Midbrain (tissue), 1 donor: ENCODE measurements at places on chromosomes 6 and 20.

DNA sequence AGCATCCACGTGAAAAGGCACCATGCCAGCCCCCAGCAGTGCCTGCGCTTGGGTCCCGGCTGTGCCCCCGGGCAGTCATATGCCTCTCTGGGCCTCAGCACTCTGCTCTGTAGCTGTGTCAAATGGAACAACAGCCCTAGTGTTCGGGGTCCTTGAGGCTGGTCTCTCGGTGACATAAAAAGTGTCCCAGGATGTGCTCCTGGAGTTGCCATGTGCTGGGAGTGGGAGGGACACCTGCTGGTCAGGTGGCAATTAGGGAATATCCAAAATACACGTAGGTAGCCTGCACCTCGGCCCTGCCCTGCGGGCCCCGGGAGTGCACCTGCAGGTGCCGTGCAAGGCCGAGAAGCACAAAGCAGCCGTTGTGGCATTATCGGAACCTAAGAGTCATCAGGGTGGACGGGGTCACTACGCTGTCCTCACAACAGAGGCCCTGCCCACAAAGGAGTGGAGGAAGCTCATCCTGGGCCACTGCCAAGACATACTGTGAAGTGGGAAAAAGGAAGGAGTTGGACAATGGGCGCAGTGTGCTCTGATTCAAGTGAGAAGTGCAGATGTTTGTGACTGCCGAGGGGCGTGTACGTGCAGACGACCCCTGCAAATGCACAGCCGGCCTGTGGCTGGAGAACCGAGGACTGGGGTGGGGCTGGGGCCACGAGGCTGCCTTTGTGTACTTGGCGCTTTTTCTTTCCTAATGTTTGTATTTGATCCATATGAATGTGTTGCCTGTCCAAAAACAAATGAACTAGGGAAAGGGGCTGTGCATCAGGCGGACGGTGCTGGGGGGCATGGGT lies 24.6 kb downstream of the SLCO4A1 start:
- peak; percentile 13 for DNase-seq

GRCh38 chr6:37131104-37131959 lies 38.6 kb upstream of the PIM1 start:
- DNase-seq = peak; percentile 36

DNA sequence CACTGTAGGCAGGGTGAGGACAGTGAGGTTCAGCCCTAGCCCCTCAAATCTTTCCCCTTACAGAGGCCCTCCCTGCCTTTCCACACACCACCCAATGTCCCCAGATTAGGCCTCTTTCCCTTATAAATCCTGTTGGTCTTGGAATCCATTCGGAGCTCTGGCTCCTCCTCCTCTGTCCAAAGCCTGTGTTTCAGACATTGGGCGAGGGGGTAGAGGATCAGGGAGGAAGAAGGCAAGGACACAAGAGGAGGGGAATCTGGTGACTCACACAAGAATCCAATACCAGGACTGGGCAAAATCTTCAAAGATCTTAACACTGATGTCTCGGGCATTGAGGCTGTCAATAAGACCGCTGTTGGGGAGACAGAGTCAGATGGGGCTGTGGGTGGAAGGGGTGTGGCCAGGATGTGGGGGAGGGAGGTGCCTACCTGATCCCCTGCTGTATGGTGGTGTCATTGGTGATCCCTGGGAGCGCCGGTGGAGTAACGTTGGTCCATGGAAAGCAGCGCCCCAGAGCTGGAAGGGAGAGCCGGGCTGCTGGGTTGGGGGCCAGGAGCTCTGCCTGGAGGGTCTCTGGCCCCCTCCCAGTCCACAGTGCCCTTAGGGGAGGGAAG lies 7.6 kb downstream of the SLC44A4 start:
- DNase-seq = no peak

DNA sequence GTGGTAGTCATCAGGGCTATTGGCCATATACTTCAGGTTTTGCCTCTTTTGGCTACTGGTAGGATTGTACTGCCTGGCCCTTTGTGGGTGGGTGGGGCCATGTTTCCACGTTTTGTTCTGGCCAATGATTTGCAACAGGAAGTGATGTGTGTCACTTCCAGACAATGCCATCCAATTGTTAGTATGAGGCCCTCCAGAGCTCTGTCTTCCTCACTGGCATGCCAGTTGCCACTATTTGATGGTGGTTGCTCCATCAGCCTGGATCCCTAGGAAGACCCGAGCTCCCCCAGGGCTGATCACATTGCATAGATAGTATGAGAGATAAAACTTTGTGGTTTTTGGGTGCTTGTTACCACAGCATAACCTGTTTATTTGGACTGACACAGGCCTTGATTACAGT lies 7.7 kb upstream of the LRRN4 start:
- DNase-seq = no peak

DNA sequence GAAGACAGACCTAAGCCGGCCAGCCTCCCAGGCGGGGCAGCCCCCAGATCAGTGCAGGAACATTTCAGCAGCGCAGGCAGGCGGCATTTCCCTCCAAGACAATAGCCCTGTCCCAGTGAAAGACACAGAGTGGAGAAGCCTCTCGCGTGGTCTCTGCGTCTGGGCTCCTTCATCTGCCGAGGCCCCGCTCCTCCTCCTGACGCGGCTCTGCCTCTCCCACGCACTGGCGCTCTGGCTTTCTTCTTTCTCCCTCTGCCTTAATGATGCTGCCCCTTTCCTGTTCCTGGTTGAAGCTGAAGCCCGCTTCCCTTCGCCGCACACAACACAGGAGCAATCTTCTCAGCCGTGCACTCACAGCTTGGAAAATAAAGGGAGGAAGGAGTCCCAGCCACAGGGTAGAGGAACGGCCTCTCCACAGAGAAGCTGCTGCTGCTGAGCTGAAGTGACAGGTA lies 347.5 kb downstream of the CDH4 start:
- DNase-seq = no peak

GRCh38 chr20:14820771-14821170 lies 483.4 kb upstream of the FLRT3 start:
- DNase-seq = no peak

GRCh38 chr6:30031381-30031780 lies 29.7 kb upstream of the POLR1H start:
- DNase-seq = no peak

DNA sequence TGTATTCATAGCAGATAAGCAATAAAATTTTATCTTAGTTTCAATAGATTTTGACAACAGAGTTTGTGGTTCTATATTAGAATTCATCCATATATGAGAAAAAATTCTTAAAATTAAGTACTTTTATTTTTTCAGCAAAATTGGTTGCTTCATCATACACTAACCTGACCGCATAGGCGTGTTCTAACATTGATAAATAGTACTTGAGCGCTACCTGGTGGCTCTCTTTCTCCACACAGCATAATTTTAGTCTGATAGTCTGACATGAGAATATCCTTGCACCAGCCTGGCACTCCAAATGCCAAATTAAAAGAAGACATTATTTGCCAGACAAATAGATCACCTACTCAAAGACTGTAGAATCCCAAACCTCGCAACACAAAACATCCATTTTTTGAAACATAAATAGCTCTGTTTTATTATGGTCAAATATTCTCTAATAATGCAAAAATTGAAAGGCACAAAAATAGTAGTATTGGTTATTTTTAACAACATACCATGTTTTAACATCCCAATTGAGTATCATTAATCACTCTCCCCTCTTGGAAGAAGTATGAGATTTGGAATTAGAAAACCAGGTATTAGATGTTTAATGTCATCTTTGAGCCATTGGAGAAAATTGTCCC lies 33.0 kb upstream of the FILIP1 start:
- peak; percentile 74 for DNase-seq

GRCh38 chr20:49420292-49420691 lies 62.2 kb downstream of the KCNB1 start:
- no peak for DNase-seq

DNA sequence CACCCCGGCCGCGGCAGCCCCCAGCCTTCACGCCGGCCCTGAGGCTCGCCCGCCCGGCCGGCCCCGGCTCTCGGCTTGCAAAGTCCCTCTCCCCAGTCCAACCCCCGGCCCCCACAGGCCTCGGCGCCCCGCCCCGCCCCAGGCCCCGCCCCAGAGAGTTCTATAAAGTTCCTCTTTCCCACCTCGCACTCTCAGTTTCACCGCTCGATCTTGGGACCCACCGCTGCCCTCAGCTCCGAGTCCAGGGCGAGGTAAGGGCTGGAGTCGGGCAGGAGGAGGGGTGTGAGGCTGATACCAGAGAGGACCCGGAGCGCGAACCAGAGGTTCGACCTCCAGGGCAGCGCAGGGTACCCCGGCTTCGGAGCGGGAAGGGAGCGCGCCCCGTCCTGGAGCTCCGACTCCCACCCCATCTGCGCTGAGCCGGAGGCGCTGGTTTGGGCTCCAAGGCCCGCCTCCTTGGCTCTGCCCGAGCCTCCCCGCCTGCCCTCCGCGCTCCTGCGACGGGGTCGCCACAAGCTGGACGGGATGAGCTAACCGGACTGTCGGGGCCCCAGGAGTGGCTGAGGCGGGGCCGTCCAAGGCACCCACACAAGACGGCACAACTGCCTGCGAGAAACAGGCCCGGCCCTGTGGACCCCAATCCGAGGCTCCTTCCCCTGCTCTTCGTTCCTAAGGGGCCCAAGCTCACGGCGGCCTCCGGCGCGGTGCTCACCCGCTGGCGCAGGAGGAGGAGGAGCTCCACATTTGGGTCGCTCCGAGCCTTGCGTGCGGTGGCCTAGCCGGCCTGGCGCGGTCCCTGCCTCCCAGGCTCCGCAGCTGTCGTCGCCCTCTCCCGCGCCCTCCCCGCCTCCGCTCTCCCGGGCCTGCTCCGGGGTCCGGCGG lies at the start of gene IRF4:
TSS of gene IRF4 (plus strand) at position 194 of the 882 bp plus-strand sequence. CDS start 1,401 bp downstream, outside the sequence.
- no peak for DNase-seq

GRCh38 chr20:58227391-58228102 lies 906 bp downstream of the ANKRD60 start:
- no peak for DNase-seq

- peak; percentile 75 for DNase-seq
Measured at GRCh38 chr6:2738373-2738979, 12.2 kb downstream of the MYLK4 start.

GRCh38 chr6:145406783-145407182 lies 328.5 kb downstream of the EPM2A start:
- DNase-seq = no peak

DNA sequence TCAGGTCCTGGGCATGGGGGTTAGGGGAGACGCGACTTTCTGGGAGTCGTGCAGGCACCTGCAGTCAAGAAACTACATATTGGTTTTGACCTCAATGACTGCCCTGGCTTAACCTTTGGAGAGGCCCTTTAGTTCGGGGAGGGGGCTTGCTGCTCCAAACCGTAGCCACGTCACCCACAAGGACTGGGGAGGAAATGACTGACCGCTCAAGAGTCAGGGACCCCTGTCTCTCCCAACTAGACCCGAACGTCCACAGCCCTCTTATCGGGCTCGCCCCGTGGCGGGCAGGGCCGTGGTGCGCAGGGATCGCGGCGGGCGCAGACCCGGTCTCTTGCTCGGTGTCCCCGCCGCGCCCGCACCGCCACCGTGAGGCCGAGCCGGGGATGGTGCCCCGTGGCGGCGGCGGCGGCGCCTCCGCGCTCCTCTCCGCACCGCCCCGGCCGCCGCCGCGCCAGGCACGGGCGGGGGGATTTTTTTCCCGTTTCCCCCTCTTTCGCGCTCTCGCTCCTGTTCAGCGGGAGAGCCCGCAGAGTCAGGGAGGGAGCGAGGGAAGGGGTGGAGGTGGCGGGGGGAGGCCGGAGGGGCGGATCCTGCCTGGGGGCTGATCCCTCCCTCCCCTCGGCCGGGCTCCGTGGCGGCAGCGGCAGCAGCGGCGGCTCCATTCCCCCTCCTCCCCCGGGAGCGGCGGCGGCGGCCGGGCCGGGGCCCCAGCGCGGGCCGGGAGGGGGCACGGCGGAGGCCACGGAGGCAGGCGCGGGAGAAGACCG lies at the start of gene BRPF3:
TSS of gene BRPF3 (plus strand) at position 632 of the 767 bp plus-strand sequence. CDS start 3,579 bp downstream, outside the sequence.
- peak; percentile 83 for DNase-seq

- DNase-seq = no peak
Measured at GRCh38 chr20:56453352-56453751, 15.1 kb upstream of the RTF2 start.

GRCh38 chr20:9136114-9136513 lies 67.2 kb downstream of the PLCB4 start:
- DNase-seq = no peak

DNA sequence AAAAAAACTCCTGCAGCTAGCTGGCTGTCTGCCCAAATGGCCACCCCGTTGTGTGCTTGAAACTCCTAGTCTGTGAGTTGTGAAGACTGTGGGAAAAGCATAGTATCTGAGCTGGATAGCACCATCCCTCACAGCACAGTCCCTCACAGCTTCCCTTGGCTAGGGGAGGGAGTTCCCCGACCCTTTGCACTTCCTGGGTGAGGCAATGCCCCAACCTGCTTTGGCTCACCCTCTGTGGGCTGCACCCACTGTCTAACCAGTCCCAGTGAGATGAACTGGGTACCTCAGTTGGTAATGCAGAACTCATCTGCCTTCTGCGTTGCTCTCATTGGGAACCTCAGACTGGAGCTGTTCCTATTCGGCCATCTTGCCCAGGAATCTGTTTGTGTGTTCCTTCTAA lies 260.6 kb upstream of the STXBP5 start:
- DNase-seq = no peak

- no peak for DNase-seq
Measured at GRCh38 chr20:665276-665675, 10.3 kb downstream of the SCRT2 start.

DNA sequence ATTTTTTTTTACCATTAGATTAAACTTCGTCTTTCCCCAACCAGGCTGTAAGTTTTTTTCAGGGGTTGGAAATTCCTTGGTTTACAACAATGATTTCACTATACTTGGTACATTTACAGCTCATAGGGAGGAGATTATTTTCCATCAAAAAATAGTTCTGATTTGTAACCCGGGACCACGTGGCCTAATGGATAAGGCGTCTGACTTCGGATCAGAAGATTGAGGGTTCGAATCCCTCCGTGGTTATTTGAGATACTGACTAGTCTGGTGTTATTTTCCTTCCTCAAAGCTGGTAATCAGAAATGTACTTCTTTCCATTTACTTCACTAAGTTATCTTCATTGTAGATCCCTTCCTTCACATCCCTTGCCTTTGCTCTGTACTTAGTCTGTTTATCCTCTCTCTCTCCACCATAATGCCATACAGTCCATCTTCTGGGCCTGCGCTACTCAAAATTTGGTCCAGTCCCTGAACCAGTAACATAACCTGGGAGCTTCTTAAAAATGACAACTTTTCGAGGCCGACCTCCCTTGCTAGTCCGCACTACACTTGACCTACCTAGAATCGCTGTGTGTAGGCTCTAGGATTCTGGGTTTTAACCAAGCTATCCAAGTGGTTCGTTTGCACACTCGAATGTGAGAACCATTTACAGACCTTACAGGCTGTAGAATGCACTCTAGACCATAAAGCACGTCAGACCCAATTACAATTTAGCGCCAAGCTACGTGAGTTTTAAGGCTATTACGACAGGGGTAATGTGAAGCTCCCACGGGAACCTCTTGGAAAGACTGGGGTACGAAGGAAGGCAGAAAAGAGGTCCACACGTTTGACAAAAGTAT lies 42.1 kb upstream of the BTN3A2 start:
- peak; percentile 72 for DNase-seq

GRCh38 chr20:1334761-1335160 lies 5.8 kb upstream of the SDCBP2 start:
- no peak for DNase-seq
